ENCODE measurements at places on chromosomes 16 and 17. TPM values are rescaled to one million over a fixed set of nuclear protein-coding genes. Genes with fewer than 3 reads are reported as not detected.

The MYH1 gene
- not detected for total RNA-seq

The PHAF1 gene
- total RNA-seq: 18.2 TPM

The PDE6G gene
- 5.7 TPM for total RNA-seq

- peaks cover 8% of the 10 kb centered on the region for H3K36me3 ChIP-seq
- no peak for DNase-seq
- no peaks in the 10 kb centered on the region for H3K27me3 ChIP-seq
- H3K4me3 ChIP-seq: peak overlapping the region; percentile 4
- peak overlapping the region; percentile 54 for H3K27ac ChIP-seq
These were observed 32.6 kb downstream of the CTCF start for GRCh38 chr16:67594956-67595355.

- H3K4me1 ChIP-seq: peaks cover 4% of the 10 kb centered on the region
- H3K27ac ChIP-seq: no peak overlapping the region
- no peaks in the 10 kb centered on the region for H3K36me3 ChIP-seq
- no peaks in the 10 kb centered on the region for H3K27me3 ChIP-seq
- no peak for DNase-seq
- no peak overlapping the region for H3K4me3 ChIP-seq
These were observed 43.1 kb upstream of the MYH10 start for GRCh38 chr17:8673612-8674011.

DNA sequence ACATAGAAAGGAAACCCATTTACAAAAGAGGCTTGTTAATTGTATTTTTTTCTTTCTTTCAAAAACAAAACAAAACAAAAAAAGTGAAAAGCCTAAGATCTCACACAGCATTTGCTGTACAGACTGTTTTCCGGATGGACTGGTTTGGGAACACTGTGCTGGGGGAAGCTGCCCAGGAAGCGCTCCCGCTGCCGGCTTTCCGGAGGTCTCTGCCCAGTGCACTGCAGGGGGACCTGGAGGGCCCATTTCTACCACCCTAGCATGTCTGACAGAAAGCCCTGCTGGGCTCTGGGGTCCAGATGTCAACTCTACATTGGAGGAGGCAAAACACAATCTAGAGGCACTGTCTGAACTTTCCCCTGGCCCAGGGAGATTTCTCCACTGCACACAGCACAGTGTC is 26.3 kb upstream of the CLEC18B start:
- H3K4me1 ChIP-seq: no peaks in the 10 kb centered on the region
- H3K36me3 ChIP-seq: peaks cover 57% of the 10 kb centered on the region
- no peak overlapping the region for H3K27ac ChIP-seq

- peaks cover 7% of the 10 kb centered on the region for H3K36me3 ChIP-seq
- DNase-seq: no peak
- no peak overlapping the region for H3K27ac ChIP-seq
- no peaks in the 10 kb centered on the region for H3K27me3 ChIP-seq
These were observed 75.8 kb downstream of the MRC2 start for GRCh38 chr17:62703261-62703775.

- H3K4me1 ChIP-seq: no peaks in the 10 kb centered on the region
- no peaks in the 10 kb centered on the region for H3K27me3 ChIP-seq
- no peak overlapping the region for H3K27ac ChIP-seq
These were observed 2.6 kb upstream of the KRT14 start for GRCh38 chr17:41589301-41589700.

DNA sequence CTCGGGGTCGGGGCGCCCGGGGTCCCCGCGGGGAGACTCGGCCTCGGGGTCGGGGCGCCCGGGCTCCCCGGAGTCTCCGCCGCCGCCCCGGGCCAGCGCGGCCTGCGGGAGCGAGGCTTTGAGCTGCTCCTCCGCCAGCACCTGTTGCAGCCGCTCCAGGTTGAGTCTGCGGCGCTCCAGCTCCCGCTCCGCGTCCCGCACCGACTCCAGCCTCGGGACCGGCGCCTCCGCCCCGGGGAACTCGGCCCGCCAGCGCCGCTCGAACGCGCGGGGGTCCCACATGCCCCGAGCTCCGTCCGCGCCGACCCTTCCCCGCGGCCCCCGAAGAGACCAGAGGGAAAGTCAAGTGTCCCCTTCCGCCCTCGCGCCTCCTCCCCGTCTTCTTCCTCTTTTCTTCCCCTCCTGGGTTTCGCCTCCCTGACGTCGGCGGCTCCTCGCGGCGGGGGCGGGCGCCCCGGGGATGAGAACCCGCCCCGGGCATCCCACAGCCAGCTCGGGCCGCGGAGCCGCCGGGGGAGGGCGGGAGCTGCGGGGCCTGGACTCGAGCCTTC is 40.8 kb upstream of the BHLHA9 start:
- peaks cover 41% of the 10 kb centered on the region for H3K27me3 ChIP-seq
- peak overlapping the region; percentile 60 for H3K4me3 ChIP-seq
- H3K27ac ChIP-seq: no peak overlapping the region

DNA sequence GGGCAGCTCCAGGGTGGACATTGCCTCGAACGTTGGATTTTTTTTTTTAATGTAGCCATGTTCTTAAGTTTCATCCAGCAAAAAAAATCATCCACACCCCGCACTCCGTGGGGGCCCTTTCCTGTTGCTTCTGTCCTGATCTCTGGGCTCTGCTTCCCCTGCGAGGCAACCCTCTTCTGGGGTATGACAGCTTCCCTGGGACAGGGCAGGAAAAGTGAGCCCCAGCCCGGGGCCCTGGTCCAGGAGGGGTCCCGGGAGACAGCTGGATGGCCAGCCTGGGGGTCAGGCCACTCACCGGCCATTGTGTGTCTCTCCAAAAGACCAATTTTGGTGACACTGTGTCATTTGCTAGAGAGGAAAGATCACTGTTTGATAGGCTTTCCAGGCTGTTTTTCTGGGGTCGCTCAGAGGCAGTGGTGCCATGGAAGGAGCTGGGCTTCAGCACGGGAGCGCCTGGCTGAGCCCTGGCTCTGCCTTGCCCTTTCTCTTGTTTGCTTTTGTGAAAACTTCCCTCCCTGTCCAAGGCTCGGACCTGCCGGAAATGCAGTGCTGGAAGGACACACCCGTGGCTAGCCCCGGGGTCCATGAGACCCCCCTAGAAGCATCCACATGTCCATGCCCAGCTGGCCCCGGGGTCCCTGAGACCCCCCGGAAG is 41.0 kb upstream of the CHMP6 start:
- no peak for DNase-seq
- no peak overlapping the region for H3K4me3 ChIP-seq
- H3K36me3 ChIP-seq: peaks cover 25% of the 10 kb centered on the region
- no peaks in the 10 kb centered on the region for H3K4me1 ChIP-seq
- H3K27me3 ChIP-seq: no peaks in the 10 kb centered on the region
- H3K27ac ChIP-seq: no peak overlapping the region

DNA sequence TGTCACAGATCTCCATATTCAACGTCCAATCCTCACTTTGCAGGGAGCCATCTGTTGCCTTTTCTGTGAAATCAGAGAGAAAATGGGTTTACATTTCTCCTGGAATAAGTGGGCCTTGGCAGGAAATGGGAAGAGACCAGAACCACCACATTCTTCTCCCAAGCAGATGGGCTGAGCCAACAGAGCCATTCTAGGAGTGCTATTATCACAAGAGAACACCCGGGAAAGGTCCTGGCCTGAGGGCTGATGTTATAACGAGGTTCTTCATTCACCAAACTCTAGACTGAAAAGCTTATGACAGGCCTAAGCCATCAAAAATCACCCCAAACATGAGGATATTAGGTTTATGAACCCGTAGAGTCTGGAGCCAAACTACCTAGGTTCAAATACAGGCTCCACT is 64.7 kb downstream of the TOM1L2 start:
- no peak overlapping the region for H3K27ac ChIP-seq
- no peak for DNase-seq
- no peaks in the 10 kb centered on the region for H3K36me3 ChIP-seq
- H3K27me3 ChIP-seq: no peaks in the 10 kb centered on the region

The CHRNB1 gene
- 12.7 TPM for total RNA-seq

GRCh38 chr17:67520252-67520906 is 143.3 kb downstream of the PITPNC1 start:
- peaks cover 9% of the 10 kb centered on the region for H3K36me3 ChIP-seq
- peaks cover 25% of the 10 kb centered on the region for H3K4me1 ChIP-seq
- peak; percentile 28 for DNase-seq
- H3K27ac ChIP-seq: peak overlapping the region; percentile 3
- H3K27me3 ChIP-seq: no peaks in the 10 kb centered on the region

All from H9 (cell line).